Stimulated activated CD4-positive, alpha-beta T cell treated with anti-CD3 and anti-CD28 coated beads, Interleukin-1b, Interleukin-23, amount 100 ng/mL, for 24 hours (primary cell): ENCODE measurements at places on chromosomes 12 and 14.

- DNase-seq = no peak
Observed at GRCh38 chr12:65560286-65560685, 264.0 kb upstream of the HMGA2 start.

GRCh38 chr14:80618751-80619329 lies 322.7 kb downstream of the CEP128 start:
- DNase-seq = no peak

- DNase-seq = no peak
Observed at GRCh38 chr12:64608901-64609535, 1.3 kb upstream of the RASSF3 start.

DNA sequence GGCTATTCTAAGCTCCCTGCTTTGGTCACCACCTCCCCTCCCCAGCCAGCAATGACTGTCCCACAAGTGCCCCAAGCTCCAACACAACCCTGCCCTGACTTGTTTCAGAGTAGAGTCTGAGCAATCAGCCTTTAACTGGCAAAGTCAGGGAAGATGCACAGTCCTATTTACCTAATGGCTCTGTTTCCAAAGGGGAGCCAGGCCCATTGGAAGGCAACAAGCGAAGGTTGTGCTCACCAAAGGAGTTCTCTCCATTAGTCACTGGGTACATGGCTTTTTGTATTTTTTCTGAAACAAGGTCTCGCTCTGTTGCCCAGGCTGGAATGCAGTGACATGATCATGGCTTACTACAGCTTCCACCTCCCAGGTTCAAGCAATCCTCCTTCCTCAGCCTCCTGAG lies 267.1 kb upstream of the CRY1 start:
- no peak for DNase-seq

DNA sequence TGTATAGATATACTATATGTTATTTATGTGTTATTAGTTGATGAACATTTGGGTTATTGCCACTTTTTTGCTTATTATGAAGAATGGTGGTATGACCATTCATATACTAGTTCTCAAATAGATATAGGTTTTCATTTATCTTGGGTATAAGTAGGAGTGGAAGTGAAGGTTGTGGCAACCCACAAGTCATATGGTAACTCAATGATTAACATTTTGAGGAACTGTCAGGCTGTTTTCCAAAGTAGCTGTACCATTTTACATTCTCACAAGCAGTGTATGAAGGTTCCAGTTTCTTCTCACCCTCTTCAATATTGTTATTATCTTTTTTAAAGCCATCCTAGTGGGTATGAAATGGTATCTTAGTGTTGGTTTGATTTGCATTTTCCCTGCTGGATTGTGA lies 19.0 kb upstream of the MSRB3 start:
- no peak for DNase-seq

DNA sequence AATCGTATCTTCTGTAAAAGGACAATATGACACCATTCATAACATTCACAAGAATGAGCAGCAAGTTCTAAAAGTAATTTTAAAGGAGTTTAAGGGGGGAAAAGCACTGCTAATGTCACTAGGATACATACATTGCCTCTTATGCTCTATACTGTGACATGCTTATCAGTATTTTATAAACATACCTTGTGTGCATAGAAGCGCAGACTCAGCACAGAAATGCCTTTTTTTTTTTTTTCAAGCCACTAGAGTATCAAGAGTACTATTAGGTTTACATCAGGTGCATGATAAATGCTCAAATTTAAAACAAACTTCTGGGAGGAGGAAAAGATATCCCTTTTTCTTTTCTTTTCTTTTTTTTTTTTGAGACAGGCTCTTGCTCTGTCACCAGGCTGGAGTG lies 13.6 kb upstream of the SMARCC2 start:
- DNase-seq = no peak

DNA sequence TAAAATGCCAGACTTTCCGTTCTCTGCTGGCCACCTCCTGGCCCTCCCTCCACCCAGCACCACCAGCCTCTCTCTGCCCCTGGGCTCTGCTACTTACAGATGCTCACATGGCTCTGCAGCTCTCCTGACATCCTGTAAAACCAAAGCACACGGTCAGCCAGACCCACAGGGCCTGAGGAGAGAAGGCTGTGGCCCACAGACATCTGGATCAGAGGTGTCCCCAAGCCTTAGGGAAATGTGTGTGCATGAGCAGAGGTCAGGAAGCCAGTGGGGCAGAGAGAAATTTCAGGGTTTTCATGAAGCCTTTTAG lies 11.5 kb downstream of the KRT77 start:
- no peak for DNase-seq

- DNase-seq = no peak
Observed at GRCh38 chr12:24280056-24280842, 330.8 kb upstream of the SOX5 start.

DNA sequence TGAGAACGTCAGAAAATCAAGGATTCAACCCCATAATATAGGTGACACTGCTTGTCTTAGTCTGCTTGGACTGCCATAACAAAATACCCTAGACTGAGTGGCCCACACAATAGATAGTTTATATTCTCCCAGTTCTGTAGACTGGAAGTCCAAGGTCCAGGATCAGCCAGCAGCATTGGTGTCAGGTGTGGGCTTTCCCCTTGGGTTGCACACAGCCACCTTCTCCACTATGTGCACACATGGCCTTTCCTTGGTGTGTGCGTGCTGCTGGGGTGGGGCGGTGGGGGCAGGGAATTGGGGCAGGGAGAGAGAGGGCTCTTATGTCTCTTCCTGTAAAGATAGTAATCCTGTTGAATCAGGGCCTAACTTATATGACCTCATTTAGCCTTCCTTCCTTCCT lies 106.4 kb downstream of the SLC25A47 start:
- DNase-seq = no peak

DNA sequence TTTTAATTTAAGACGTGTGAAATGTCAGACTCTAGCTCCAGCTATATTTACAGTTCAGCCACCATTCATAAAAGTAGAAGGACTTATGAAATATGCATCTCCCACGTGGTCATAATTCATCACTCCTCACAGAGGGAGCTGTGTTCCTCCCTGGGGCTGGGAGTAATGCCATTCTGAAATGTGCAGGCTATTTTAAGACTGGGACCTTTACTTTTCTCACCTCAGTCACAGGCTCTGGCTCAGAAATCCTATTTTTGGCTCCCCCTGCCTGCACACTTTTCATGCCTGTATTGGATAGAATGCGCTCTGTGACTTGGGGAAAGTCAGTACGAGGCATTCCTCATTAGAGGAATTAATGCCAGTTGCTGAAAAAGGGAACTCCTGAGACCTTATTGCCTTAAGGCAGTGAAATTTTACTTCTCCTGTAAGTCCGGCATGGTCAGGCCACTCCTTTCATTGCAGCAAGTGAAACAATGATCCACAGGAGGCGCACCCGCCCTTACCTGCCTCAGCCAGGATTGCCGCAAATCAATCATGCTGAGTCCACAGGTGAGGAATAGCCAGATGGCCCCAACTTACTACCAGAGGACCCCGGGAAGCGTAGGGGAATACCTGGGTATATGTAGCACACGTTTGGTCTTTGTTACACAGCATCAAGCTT lies 1133.2 kb upstream of the TMEM132C start:
- DNase-seq = no peak
